ENCODE measurements at places on chromosomes 12 and 14. TPM values are rescaled to one million over a fixed set of nuclear protein-coding genes. Genes with fewer than 3 reads are reported as not detected.

GRCh38 chr12:47082283-47082682 lies 2.5 kb upstream of the AMIGO2 start:
- no peaks in the 10 kb centered on the region for H3K27me3 ChIP-seq
- H3K27ac ChIP-seq = peak overlapping the region; percentile 15
- no peak for DNase-seq
- no peaks in the 10 kb centered on the region for H3K36me3 ChIP-seq
- H3K4me3 ChIP-seq = no peak overlapping the region
- H3K4me1 ChIP-seq = peaks cover 65% of the 10 kb centered on the region

The TAS2R43 gene
- 0.63 TPM for total RNA-seq

- H3K4me1 ChIP-seq = no peaks in the 10 kb centered on the region
- H3K36me3 ChIP-seq = no peaks in the 10 kb centered on the region
- no peaks in the 10 kb centered on the region for H3K27me3 ChIP-seq
- no peak overlapping the region for H3K27ac ChIP-seq
These were observed 192.9 kb downstream of the NUAK1 start for GRCh38 chr12:105945880-105946279.

DNA sequence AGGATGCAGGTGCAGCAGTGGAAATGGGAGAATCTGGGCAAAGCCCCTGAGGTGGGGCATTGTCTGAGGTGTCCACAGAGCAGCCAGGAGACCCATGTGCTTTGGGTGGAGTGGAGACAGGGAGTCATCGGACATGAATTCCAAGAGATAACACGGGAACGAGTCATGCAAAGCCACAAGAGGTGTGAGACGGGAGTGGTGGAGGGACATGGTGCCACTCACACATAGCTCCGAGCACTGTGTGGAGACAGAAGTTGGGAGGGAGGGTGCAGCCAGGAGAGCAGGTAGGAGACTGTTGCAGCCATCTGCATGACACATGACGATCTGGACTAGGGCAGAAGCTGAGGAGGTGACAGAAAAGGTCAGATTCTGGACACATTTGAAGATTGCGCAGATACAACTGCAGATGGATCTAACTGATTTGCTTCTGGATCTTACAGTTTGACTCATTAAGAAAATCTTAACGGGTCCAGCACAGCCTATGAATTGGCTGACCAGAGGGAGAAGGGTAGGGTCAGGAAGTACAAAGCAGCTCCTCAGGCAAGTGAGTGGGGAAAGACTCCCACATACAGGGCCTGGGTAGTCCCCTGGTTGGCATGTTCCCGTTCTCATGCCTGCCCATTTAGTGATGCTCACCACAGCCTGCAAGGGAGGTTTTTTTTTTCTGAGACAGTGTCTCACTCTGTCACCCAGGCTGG lies 379.8 kb downstream of the FUT8 start:
- H3K4me3 ChIP-seq = no peak overlapping the region
- no peak overlapping the region for H3K27ac ChIP-seq
- H3K36me3 ChIP-seq = no peaks in the 10 kb centered on the region

DNA sequence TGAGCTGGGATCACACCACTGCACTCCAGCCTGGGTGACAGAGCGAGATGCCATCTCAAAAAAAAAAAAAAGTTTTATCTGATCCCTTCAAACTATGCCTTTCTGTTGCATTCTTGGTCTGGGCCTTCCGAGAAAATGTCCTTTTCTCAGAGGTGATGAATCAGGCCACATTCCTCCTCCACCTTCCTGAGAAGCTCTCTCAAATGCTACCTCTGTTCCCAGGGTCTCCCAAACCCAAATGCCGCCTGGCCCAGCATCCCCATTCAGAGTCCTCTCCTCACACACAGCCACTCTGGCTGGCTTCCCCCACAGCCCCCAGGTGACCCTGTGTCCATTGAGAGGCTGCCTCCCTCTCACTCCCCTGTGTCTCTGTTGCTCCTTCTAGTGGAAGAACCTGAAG lies 19.7 kb upstream of the TMED10 start:
- no peak for DNase-seq
- no peaks in the 10 kb centered on the region for H3K4me1 ChIP-seq
- no peaks in the 10 kb centered on the region for H3K27me3 ChIP-seq
- H3K4me3 ChIP-seq = no peak overlapping the region
- H3K27ac ChIP-seq = no peak overlapping the region

The GPRC5D gene
- not detected for total RNA-seq

Data from GM23248 (cell line).